Stimulated activated CD4-positive, alpha-beta T cell treated with anti-CD3 and anti-CD28 coated beads, Interleukin-1b, Interleukin-23, amount 100 ng/mL, for 1 hour (primary cell): ENCODE measurements at places on chromosomes 3 and 15.

- no peak for DNase-seq
Observed at GRCh38 chr3:103685939-103686338, 1251.1 kb downstream of the ZPLD1 start.

GRCh38 chr15:98342911-98343310 lies 305.4 kb upstream of the IGF1R start:
- no peak for DNase-seq

- no peak for DNase-seq
Observed at GRCh38 chr15:39099524-39099923, 481.4 kb upstream of the THBS1 start.

- DNase-seq, result no peak
Observed at GRCh38 chr3:119420196-119420595, 43.2 kb downstream of the TMEM39A start.

GRCh38 chr3:61605589-61606175 lies 44.3 kb downstream of the PTPRG start:
- DNase-seq, result no peak

GRCh38 chr3:1269808-1270207 lies 177.0 kb downstream of the CNTN6 start:
- no peak for DNase-seq

- no peak for DNase-seq
Observed at GRCh38 chr3:123202451-123202850, 708 bp downstream of the SEC22A start.

- no peak for DNase-seq
Observed at GRCh38 chr3:124352149-124352539, 360.2 kb upstream of the ROPN1 start.

- peak; percentile 30 for DNase-seq
Observed at GRCh38 chr15:67762610-67763368, 62.5 kb upstream of the SKOR1 start.

- DNase-seq, result no peak
Observed at GRCh38 chr3:192155194-192155593, 572.1 kb downstream of the FGF12 start.

DNA sequence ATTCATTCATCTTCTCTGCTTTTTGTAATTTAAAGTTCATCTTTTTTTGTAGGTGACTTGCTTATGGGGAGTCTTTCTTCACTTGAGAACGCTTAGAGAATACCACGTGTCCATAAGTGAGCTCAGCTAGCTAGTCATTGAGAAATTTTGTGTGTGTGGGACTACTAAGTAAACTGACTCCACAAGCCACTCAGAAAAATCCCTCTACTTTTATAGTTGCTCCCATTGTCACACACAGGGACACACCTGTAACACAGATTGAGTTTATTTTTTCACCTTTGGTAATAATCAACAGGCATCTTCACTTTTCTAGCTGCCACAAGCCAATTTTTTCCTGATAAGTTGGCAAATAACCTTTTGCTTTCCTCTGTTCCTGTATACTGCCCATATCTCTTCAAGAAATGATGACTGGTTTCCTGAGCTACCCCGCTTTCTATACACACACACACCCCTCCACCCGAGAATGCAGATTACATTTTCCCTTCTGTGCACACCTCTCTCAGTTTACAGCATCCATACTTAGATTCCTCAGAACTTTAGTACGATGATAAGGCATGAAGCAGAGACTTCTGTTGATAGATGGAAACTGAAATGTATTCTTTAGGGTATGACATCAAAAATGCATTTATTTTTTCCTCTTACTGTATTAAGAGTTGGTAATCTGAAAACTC lies 4.6 kb downstream of the TSC22D2 start:
- no peak for DNase-seq

GRCh38 chr3:165197481-165197800 lies 1.3 kb upstream of the SLITRK3 start:
- DNase-seq, result no peak

GRCh38 chr15:39174332-39174731 lies 406.5 kb upstream of the THBS1 start:
- no peak for DNase-seq

DNA sequence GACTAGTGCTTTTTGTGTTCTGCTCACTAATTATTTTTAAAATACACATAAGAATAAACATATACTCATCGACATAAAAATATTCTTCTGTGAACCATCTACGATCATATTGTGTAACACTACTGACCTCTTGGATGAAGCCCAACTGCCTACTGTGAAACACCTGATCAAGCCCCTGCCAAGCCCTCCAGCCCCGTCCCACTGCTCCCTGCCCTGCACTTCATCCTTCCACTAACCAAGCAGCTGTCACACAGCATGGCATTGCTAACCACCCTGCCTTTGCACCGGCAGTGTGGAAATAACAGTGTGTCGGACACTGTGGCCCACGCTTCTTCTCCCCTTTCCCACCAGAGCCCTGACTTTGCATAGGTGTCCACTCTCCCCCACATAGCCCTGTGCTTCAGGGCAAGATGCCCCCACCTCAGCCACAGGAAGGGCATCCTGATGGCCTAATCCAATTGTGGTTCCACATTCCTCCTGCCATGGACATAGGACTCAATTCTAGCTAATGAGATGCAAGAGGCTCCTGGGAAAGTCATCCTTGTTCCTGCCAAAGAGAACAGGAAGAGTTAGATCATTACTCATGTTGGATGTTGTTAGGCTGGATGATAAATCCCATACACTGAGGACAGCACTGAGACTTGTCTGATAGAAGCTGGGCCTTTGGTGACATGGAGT lies 35.0 kb upstream of the ARID3B start:
- no peak for DNase-seq

GRCh38 chr3:141093971-141094684 lies 43.0 kb downstream of the SPSB4 start:
- DNase-seq, result no peak

DNA sequence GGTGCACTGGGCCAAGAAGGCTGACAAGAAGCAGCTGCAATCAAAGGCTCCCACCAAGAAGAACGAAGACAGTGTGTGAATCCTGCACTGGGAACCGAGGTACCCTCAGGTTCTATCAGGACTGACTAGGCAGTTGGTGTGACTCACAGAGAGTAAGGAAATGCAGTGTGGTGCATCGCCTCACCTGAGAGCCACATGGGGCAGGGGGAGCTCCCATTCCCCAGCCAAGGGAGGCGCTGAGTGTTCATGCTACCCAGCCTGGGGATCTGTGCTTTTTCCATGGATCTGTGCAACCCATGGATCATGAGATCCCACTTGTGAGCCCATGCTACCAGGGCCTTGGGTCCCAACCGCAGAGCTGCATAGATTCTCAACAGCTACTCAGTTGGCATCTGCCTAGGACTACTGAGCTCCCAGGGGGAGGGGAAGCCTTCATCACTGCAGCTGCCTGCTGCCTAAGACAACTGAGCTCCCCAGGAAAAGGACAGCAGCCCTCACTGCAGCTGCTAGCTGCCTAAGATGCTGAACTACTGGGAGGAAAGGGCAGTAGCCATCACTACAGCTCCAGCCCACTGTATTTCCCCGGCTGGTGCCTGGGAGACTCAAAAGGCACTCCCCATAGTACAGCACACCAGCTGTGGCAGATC lies 6.9 kb upstream of the PLSCR2 start:
- no peak for DNase-seq

GRCh38 chr3:124007186-124007585 lies 15.3 kb upstream of the ROPN1 start:
- no peak for DNase-seq

DNA sequence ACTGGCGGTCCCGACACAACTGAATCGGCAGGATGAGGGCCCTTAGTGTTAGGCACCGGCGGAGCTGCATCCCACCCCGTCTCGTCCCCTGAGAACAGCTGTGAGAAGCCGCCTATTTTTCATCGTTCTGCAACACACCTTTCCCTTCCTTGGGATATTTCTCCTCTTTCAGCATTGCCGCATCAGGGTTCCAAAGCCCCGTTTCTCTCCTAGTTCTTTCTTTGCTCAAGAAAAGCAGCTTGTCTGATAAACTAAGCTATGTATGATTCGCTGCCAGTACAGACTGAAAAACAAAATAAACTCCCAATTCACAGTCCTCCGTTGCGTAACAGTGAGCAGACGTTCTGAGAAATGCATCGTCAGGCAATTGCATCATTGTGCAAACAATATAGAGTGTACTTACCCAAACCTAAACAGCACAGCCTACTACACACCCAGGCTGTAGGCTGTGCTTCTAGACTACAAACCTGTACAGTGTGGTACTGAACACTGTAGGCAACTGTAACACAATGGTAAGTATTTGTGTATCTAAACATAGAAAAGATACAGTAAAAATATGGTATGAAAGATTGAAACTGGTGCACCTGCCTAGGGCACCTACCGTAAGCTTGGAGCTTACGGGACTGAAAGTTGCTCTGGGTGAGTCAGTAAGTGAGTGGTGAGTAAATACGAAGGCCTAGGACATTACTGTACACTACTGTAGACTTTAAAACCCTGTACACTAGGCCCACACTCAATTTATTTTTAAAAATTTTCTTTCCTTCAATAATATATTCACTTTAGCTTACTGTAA lies 8.9 kb upstream of the ADAMTS17 start:
- DNase-seq, result no peak

DNA sequence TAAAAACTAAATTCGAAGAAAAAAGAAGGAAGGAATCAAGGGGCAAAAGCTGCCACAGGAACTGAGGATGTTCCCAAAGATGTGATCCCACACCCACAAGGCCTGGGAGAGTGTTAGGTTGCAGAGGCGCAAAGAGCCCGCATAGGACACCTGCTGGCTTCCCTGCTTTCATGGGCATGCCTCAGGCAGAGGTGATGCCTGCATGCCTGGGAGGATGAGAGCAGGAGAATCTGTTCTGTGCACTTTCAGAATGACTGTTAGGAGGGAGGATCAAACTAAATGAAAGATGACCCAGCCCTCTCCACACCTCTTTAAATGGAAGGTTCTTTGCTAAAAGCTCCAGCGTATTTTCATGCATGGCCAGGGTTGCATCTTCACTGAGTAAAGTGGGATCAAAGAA lies 162.4 kb downstream of the PLCL2 start:
- DNase-seq, result no peak

GRCh38 chr15:86139828-86140227 lies 60.2 kb downstream of the AGBL1 start:
- no peak for DNase-seq

DNA sequence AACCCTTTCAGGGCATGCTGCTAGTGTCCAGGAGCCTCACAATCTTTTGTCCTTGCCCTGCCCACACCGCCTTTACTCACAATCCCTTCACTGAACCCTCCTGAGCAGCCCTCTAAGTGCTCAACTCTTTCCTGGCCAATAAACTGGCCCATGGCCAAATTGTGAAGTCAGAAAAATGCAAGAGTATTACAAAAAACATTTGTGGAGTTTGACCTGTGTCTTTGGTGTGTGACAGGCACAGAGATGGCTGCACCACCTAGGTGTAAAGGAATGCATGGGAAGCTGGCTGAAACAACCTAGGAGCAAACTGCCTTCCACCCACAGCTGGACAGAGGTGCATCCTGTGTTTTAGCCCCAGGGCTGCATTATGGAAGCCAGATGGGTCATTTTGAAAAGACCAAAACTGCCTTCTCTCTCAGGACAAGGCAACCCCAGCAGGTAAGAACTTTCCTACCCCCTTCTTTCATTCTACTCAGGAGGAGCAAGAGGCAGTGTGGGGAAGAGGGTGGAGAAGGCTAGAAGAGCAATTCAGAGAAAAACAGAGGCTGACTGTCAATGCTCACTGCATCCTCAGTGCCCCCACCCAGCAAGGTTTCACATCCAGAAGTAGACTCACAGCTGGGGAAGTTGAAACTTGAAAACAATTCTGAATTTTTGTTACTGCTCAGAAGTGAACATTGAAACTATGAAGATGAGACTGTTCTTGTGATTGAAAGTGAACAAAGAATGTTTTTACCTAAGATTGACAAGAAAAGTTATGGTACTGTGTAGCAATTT lies 78.6 kb downstream of the TRIM42 start:
- DNase-seq, result no peak

DNA sequence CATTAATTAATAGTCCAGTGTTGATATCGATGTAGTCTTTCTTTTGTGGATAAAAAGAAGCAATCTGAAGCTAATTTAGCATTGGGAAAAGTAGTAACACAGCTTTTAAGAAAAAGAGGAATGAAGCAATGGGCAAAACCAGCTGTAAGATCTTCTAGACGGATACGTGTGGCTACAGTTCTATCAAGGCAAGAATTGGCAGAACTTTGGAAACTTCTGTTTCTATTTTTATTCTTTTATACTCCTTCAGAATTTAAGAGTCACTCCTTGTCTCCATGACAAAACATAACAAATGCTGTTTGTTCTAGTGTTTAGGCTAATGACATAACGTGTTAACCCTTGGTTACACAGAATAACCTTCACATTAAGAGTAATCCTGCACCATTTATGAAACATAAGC lies 289.2 kb downstream of the ROBO2 start:
- no peak for DNase-seq

DNA sequence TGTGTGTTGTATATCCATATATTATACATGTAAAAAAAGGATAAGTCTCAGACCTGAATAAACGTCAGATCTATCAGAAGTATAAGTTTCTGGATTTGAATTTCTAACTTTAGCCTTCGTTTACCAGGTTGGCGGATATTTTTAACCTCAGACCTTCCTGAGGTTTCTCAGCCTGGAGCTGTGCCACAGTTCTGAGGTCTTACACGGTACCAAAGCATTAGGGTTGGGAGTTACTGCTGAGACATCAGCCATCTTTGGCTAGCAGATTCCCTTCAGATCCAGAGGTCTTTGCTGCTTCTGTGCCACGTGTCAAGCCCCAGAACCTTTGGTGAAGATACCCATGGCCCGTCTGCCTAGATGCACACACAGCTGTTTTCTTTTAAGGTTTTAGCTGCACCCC lies 84.7 kb downstream of the PPP2R3A start:
- DNase-seq, result no peak

DNA sequence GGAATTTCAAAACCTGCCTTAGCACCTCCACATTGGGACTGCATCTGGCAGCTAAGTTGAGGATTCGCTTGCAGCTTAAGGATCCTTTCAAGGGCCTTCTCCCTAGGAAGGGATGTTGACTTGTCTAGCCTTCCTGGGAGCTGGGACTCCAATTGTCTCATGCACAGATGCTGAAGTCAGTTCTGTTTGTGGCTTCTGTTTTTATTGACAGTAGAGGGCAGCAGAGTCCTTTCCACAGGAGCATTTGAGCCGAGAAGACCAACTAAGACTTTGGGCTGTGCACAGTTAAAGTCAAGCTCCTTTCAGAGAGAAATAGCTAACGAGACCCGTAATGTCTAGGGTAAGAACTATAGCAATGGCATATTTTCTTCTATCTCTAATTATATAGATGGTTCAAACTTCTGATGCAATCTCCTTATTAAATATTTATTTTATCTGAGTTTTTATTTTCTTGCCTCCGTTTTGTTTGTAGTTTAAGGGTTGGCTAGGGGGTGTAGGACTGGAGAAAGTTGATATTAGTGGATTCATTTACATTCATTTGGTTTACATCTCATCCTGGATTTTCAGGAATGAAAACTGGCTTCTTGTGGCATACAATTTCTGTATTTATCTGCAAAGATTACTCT lies 59.7 kb upstream of the KBTBD8 start:
- no peak for DNase-seq

DNA sequence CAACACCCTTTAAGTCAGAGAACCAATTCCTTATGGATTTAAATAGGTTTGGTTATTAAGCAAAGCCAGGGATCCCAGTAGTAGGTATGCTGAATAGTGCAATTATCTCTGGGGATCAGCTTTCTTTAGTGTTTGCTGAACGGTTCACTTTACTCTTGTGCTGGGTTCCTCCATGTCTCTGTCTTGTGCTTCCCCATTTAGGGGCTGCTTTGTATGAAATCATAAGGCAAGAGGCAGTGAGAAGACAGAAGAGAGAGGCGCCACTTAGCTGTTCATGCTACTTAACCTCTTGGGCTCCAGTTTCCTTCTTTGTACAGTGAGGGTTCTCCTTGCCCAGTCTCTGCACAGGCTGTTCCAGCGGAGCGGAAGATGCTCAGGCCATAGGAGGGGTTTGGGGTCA lies 3.5 kb downstream of the ST6GAL1 start:
- no peak for DNase-seq

- DNase-seq, result no peak
Observed at GRCh38 chr3:185114756-185115155, 38.1 kb downstream of the C3orf70 start.
